ENCODE measurements at places on chromosomes 2 and 18.

DNA sequence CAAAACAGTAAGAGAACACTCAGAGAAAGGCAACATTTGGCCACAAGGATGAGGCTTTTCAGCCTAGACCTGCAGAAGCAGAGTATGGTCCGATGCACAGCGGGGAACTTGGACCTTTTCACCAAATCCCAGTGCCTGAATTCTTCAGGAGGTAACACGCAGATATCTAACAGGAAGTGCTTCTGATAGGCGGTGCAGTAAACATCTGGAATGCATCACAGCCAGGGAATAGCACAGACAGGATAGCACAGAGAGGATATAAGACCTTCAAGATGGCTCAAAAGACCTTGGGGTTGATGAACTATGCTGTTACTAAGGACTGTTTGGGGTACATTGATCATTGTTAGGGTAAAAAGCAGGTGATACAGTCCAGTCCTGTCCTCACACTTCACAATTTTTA is 1.7 kb downstream of the TMEM127 start:
- no peak for DNase-seq

DNA sequence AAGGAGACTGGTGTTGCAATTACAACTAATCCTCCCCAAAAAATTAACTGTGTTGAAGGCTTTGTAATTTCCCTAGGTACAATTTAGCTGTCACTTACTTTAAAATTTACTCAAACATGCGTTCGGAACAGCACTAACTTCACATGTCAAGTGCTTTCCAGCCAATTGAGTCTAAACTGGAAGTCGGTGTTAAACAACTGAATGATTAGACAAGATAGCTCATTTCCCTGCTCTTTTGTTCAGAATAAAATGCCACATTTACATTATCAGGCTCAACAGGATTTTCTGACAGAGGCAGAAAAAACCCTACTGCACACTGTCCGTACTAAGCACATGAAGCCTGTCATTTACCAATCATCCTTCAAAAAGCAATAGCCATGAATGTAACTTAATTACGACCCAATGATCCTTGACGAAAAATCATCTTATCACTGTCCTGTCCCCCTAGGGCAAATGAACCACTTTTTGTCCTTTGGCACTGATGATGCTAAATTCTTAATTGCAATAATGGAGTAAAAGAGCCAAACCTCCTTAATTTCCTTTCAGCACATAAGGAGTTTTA is 56.0 kb downstream of the LRPPRC start:
- no peak for DNase-seq

- DNase-seq, result no peak
Measured at GRCh38 chr2:218260742-218261422, at the start of gene GPBAR1. Gene GPBAR1, plus strand, starts transcription at chr2:218261015. Its CDS starts 1,710 bp downstream, at chr2:218262725.

DNA sequence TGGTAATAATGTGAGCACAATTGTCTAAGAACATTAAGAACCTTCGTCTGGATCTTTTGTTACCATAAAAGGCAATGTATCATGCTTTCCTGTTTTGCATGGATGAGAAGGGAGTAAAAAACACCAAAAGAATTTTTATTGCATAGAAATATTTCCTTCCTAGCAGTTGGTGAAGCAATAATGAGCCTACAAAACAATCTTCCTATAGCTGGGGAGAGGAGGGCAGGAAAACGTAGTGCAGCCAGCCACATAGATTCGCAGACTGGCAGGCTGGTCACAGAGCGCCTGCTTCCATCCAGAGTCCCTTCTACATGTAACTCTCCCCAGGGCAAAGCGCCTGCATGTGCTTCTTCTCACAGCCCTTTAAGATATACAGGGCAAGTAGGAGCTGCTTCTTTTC is 190.4 kb downstream of the BABAM2 start:
- no peak for DNase-seq

GRCh38 chr2:130756053-130756873 is 923 bp downstream of the AMER3 start:
- no peak for DNase-seq
